ENCODE measurements at places on chromosomes 13 and 19.

DNA sequence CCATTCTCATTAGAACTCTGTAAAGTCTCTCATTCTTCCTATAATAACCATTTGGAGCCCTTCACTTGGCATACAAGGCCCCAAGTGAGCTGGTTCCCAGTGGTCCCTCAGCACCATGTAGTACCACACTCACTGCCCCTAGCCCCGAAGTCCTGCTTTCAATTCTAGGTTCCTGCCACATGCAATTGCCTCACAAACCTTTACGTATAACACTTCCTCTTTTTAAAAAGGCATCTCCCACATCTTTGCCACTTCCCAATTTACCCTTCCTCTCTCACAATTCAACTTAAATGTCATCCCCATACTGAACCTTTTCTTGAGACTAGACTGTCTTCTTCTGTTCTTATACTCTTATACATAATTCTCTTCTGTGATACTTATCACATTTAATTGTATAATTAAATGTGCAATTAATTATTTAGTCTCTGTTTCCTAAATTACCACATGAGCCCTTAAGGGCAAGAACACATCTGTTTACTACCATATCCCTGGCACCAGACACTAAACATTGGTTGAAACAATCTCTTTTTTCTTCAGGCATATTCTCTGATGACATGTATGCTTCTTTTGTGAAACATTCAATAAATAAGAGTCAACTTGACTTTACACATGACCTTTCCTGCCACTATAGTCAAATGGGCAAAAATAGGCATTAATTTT is 304.0 kb downstream of the SPRY2 start:
- DNase-seq: no peak

- DNase-seq: no peak
Measured at GRCh38 chr19:17888260-17888659, 16.5 kb downstream of the SLC5A5 start.

GRCh38 chr13:37097076-37097475 is 8.4 kb downstream of the CSNK1A1L start:
- no peak for DNase-seq

GRCh38 chr13:72221276-72221962 is 354.4 kb upstream of the DACH1 start:
- no peak for DNase-seq

DNA sequence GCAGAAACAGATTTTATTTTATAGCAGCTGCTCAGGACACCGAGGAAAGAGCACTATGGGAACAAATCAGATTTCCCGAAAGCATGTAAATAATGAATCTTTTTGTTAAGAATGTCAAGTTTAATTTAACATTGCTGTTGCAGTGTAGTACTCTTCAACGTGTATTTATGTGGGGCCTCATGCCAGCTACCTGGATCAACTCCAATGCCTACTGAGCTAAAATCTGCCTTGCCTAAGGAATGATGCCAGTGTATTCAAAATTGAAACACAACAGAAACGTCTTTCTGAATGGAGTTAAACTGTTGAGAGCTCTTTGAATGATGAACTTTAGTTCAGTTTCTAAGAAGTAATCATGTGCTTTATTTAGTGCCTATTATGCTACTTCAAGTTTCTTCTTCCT is 1379.8 kb upstream of the ATXN8OS start:
- DNase-seq: no peak

- no peak for DNase-seq
Measured at GRCh38 chr19:57210381-57210780, 19.1 kb downstream of the ZNF264 start.

DNA sequence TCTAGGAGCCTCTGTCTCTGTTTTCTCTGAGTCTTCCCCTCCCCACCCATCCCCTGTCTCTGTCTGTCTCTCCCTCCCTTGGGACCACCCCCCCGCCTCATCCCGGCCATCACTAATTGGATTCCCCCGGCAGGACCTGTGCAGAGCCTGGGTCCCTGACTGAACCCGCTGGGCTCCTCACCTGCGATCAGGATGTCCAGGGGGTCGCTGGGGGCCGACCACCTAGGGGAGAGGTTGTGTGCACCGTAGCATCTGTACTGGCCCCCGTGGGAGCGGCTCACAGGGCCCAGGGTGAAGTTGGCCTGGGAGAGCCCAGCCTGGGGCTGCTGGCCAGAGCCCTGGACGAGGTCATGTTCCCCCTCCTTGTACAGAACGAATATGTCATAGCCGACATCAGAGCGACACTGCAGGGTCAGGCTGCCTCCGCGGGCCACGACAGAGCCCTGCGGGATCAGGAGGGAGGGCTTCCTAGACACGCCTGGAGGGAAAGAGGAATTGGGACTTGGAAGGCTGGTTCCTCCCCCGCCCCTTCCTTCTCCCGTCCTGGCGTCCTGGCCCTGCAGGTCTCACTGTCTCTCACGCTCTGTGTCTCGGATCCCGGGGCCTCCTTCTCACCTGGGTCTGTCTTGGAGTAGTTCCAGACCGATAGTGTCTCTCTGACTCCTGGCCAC is 1.8 kb downstream of the LILRB5 start:
- peak; percentile 32 for DNase-seq

- DNase-seq: no peak
Measured at GRCh38 chr19:54918499-54918898, 12.6 kb downstream of the NCR1 start.

- no peak for DNase-seq
Measured at GRCh38 chr13:39952249-39953233, 297.1 kb downstream of the COG6 start.

- DNase-seq: no peak
Measured at GRCh38 chr13:99970651-99971575, 654 bp downstream of the ZIC5 start.

DNA sequence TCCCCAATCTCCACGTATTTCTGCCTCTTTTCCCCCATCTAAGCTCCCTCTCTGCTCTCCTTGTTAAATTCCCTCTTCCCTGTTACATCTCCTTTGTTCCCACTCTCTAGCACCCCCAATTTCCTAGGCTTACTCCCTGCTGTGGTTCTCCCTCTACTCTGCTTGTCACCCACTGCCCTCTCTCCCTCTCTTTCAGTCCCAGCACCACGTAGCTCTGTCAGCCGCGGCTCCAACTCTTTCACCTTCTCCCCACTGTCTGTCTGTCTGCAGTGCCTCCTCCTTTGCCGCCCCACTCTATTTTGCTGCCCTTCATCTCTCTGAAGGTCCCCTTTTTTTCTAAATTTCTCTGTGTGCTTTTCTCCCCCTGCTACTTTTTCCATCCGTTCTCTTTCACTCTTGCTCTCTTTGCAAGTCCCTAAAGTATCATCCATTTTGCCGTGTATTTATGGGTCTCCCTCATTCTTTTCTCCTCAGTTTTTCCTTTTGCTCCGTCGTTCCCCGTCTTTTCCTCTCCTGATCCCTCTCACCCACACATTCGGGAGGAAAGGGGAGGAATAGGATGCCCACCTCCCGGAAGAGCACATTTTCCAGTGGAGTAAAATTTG is 937 bp downstream of the ZNF841 start:
- DNase-seq: no peak

- no peak for DNase-seq
Measured at GRCh38 chr19:30881281-30881680, 468.0 kb downstream of the TSHZ3 start.

GRCh38 chr19:5987077-5987818 is 9.3 kb upstream of the RANBP3 start:
- peak; percentile 71 for DNase-seq

DNA sequence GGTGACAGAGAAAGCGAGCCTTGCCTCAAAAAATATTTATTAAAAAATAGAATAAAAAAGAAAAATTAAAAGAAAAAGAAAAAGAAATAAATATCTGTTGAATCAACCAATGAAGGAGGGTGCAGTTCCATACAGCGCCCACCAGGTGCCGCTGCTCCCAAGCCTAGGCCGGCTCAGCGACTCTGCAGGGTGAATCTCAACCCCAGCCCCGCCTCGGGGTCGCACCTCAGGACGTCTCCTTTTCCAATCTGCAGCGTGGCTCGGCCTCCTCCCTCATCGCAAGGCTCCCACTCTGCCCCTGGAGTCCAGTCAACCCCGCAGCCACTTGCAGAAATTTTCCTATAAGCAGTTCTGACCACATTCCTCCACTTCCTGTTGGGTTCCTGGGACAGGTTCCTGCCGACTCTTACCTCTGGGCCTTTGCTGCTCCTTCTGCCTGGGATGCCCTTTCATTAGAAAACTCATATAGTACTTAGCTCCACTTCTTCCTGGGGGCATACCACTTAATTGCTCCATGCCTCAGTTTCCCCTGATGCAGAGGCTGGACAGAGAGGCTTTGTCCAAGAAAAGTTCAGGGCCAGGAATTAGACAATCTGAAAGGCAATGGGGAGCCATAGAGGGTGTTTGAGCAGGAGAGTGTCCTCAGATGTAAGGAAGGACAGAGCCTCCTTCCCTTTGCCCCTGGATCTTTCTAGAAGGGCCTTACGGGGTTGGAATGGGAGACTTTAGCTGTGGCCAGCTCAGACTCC is 24.3 kb downstream of the NFILZ start:
- DNase-seq: no peak

DNA sequence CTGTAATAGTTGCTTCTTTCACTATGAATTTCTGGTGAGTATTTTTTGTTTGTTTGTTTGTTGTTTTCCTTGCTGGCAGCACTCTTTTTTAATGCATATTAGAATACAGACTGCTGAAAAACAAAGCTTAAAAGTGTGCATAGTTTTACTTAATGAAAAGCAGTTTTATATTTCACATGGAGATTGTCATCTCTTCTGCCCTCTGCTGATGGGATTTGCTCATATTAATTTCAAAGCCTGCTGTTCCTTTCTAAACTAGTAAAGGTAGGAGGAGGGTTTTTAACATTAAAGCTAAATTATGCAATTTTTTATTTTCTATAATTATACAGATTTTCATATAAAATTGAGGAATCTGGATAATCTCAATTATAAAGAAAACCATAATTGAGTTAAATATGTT is 692.6 kb upstream of the SLITRK1 start:
- no peak for DNase-seq

GRCh38 chr19:41398050-41398418 is 416 bp downstream of the BCKDHA start:
- DNase-seq: no peak

- no peak for DNase-seq
Measured at GRCh38 chr19:49684983-49685553, 4.3 kb upstream of the ADM5 start.

DNA sequence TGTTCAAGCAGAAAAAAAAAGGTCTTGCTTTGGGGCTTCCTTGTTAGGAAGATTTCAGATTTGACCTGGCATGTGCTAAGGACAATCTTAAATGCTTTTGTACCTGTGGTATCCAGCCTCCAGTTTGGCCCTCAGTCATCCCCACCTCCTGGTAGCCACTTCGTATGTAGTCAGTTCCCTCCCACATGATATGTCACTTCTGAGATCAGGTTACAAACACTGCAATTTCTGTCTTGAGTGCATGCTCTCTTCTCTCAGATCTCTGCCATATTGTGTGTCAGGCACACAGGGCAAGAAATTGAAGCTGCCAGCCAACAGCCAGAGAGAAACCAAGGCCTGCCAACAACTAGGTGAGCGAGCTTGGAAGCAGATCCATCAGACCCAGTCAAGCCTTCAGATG is 60.3 kb upstream of the STARD13 start:
- no peak for DNase-seq

- no peak for DNase-seq
Measured at GRCh38 chr13:56012644-56013043, 1128.1 kb upstream of the PRR20A start.

- no peak for DNase-seq
Measured at GRCh38 chr19:40249781-40250180, 23.3 kb upstream of the CCNP start.

DNA sequence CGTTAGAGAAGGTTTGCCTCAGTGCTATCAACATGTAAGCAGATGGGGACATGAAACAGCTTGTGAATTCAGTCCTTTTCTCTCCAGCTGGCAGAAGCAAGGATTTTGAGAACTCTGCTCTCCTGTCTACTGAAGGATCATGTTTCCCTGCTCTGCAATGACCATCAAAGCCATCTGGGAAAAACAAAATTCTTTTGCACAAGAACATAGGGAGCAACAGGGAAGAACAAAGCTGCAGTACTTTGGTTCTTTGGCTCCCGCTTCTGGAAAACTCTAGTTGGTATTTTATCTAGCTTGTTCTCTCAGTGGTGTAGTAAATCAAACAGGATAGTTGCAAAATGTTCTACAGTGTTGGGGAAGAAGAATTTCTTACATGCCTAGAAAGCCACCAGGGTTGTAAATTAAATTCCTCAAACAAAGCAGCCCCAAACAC is 270.4 kb downstream of the ENOX1 start:
- no peak for DNase-seq

DNA sequence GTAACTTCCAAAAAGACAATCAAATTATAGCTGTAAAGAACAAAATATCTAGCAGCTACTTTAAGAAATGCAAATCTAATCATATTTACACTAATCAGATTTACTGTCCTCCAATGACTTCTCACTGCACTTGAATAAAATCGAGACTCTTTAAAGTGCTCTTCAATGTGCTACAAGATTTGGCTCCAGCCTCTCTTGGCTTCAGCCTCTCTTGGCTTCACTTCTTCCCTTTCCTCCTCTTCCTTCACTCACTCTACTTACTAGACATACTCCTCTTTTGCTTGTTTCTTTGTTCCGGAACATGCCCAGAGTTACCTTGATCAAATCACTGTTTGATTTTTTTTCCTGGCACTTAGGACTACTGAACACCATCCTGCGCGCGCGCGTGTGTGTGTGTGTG is 495.4 kb downstream of the LMO7 start:
- no peak for DNase-seq

DNA sequence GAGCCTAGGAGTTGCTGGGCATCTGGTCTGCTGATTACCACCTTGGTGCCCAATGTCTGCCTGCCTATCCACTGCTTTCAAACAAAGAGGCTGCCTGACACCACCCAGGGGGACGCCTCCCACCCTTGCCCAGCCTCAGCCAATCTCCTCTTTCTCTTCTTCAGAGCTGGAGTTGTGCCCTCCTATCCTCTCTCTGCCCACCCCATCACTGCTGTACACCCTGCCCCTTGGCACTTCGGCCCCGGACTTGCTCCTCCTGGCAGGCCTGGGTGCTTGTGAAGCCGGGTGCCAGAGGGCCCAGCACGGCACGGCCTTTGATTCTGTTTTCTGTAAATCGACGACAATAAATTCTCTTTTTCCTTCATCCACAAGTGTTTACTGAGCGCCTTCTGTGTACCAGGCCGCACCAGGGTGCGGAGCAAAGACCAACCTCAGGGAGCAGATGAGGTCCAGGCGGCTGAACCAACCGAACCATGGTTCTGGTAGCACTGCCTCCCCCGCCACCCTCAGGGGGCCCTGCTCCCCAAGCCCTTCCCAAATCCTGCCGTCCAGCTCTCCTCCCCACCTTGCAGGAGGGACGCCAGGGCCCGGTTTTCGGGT is 5.0 kb downstream of the RNF225 start:
- no peak for DNase-seq

GRCh38 chr13:46303742-46304385 is 83.2 kb downstream of the RUBCNL start:
- DNase-seq: no peak

GRCh38 chr19:11931513-11931912 is 6.6 kb downstream of the ZNF700 start:
- DNase-seq: no peak

- DNase-seq: no peak
Measured at GRCh38 chr19:43779820-43780219, 953 bp downstream of the KCNN4 start.

GRCh38 chr19:2552859-2553258 is 76.9 kb downstream of the GADD45B start:
- peak; percentile 47 for DNase-seq

- no peak for DNase-seq
Measured at GRCh38 chr19:42794765-42795164, 29.3 kb upstream of the PSG8 start.
